ENCODE measurements at places on chromosomes 11 and 22.
A peak's percentile ranks its signal among the peaks of the same experiment; 100 is the strongest.

- DNase-seq = no peak
Measured at GRCh38 chr22:27022896-27023361, 365.5 kb downstream of the MIAT start.

DNA sequence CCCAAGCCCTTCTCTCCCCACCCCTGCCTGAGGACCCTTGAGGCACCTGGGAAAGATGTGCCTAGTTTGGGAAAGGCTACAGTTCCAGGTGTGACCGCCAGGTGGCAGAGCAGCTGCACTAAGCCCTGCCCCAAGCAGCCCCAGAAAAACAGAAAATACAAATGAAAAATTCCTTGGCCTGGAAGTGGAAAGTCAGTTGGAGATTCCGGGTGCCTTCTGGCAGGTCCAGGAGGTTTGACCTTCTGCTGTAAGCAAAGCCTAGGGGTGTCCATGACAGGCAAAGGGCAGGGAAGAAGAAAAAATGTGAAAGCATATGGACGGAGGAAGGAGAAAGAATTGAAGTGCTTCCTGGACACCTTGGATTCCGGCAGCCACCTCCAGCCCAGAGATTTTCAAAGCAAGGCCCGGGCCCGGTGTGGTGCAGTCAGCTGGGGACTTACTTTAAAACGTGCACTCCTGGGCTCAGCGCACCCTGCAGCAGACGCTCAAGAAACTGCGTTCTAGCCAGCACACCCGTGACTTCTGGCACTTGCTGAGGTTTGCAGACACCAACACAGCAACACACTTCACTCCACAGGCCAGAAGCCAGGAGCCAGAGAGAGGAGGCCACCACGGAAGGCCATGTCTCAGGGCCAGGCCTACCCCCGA, 37.3 kb upstream of the SLC22A12 start:
- DNase-seq = peak; percentile 78

DNA sequence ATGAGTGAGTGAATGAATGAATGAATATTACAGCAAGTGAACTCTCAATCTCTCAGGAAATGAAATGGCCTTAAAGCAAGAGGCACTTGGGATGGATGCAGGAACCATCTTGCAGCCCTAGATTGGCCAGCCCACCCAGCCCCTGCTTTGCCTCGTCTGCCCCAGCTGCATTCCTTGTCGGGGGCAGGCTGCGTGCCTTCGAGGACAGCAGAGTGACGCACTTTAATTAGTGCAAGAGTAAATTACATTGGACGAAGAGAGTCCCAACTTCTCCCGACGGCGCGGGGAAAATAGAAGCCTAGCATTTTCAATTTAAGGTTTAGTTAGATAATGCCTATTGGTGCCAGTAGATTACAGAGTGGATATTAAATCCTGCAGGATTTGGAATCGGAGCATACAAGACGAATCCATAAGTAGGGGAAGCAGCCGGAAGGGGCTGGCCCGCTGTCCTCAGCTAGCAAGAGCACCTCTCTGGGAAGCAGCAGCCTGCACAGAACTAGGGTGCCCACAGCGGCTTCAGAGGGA, 33.8 kb downstream of the TRIM29 start:
- no peak for DNase-seq

DNA sequence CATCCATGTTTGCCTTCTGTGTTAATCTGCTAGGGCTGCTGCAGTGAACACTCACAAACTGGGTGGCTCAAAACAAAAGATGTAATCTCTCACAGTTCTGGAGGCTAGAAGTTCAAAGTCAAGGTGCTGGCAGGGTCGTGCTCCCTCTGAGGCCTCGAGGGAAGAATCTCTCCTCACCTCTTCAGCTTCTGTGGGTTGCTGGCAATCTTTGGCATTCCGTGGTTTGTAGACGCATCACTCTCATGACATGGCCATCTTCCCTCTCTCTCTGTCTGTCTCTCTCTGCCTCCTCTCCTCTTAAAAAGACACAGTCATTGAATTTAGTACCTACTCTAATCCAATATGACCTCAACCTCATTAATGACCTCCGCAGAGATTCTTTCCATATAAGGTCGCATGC, 78.8 kb downstream of the TSPAN18 start:
- DNase-seq = no peak

DNA sequence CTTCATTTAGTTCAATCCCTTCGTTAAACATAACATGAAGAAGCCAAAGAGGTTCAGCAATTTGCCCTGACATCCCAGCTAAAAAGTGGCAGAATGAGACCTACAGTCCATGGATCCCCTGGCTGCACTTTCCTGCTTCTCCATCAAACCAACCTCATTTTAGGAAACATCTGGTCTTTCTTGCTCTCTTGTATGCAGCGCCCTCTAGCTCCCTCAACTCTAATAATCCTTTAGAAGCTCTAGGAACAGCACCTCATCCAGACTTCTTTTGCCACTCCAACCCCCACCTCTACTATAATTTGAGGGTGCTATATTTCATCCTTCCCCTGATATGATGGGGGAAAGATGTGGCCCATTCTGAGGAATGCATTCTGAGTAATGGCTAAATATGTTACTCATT, 7.4 kb downstream of the CNTF start:
- peak; percentile 60 for DNase-seq

DNA sequence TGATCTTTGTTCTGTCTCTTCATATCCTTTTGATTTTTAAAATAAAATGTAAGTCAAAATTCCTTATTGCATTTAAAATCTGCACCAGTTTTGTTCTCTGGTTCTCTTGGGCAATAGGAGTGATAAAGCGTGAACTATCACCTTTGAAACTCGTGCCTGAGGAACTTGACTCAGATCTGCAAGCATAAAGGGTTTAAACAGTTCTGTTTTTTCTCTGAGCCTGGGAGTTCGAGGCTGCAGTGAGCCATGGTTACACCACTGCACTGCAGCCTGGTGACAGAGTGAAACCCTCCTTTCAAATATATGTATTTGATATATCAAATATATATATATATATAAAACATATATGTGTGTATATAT, 38.9 kb upstream of the CLMP start:
- no peak for DNase-seq

DNA sequence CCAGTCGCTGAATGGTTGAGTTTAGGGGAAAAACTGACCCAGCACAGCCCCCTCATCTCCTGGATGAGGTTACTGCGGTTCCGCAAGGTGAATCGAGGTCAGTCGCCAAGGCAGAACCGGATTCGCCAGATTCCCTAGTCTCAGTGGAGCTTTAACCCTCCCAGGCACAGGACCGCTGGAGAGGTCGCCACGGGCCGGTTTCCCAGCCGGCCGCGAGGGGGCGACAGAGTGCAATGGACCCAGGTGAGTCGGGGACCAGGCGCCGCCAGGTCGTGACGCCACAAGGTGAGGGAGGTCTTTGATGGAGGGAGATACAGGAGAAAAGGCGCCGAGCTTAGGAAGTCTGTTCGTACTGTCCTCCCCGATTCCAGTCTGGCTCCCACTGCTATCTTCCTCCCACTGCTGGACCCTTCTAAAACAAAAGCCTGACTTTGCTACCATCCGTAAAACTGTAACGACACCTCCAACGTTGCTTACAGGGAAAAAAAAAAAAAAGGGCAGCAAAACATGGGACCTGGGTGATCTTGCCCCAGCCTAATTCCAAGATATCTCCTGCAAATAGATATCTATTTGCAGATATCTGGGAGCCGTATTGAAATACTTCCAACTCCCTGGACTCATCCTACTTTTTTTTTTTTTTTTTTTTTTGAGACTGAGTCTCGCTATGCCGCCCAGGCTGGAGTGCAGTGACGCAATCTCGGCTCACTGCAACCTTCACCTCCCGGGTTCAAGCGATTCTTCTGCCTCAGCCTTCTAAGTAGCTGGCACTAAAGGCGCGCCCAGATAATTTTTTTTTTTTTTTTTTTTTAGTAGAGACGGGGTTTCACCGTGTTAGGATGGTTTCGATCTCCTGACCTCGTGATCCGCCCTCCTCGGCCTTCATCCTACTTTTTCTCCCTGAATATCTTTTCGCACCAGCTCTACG, 1.4 kb upstream of the GGA1 start:
- DNase-seq = peak; percentile 87

Data from GM13976 (cell line).